ENCODE measurements at places on chromosomes 3 and 15.

DNA sequence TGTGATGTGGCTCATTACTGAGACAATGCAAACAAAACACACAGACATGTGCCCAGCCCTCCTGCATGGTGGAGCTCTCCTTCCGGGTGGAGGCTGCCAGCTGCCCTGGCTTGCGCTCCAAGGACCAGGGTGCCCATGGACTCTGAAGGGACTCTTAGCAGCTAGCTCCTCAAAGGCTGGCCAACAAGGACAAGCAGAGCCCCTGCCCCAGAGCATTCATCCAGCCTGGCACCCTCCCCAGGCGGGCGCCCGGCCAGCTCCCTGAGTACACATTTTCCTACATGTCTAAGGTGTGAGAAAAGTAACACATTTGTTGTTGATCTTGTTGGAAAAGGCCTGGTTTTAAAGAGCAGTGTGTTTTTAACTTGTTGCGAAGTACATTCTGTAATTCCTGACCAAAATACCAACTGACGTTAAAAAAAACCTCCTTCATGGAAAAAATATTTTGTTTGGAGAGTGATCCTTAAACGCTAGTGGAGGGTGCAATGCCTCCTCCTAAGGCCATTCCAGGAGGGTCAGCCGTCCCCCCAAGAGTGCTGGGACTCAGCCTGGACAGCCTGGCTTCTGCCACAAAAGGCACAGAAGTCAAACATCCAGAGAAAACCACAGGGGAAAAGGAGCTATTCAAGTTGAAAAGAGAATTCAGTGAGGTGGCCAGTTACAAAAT lies 86.9 kb downstream of the KLF15 start:
- no peak for DNase-seq

GRCh38 chr15:92681141-92681631 lies 25.6 kb upstream of the FAM174B start:
- DNase-seq = no peak

DNA sequence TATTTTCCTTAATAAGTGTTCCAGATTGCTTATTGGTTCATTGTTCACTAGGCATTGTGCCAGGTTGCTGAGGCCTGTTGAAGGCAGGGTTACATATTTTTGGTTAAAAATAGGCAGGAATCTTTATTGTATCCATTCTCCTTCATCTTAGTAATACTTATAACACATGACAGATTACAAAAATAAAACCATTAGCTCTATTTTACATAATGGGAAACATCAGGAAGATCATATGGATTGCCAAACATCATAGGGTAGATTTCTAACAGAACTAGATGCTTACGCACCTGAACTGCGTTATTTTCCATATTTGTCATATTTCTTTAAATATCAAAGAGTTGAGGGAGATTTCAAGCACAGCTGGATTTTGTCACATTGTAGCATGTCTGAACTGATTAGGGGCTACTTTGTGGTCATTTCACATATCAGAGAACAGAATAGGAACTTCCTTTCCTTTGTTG lies 462.9 kb upstream of the SGO1 start:
- DNase-seq = no peak

DNA sequence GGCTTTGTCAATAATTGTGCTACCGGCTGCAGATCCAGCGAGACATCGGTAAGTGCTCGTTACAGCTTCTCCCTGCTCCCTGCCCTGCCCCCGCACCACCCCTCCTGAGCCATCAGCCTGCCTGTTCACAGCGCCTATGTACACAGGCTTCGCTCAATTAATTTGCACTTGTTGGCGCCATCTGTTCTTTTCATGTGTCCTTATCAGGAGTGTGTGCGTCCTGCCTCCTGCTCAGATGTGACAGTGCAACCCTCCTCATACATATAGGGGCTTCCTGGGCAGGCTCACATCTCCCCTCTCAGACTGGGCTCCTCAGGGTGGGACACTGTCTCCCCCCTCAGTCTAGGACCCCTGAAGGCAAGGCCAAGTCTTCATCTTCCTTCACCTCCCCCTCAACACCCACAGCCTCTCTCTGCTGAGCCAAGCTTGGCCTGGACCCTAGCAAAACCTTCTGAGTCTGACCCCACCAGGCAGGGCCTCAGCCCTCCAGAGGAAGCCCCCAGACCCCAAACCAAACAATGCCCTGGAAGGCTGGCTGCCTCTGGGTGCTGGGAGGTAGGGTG lies 54.9 kb downstream of the CYP11A1 start:
- DNase-seq = no peak

DNA sequence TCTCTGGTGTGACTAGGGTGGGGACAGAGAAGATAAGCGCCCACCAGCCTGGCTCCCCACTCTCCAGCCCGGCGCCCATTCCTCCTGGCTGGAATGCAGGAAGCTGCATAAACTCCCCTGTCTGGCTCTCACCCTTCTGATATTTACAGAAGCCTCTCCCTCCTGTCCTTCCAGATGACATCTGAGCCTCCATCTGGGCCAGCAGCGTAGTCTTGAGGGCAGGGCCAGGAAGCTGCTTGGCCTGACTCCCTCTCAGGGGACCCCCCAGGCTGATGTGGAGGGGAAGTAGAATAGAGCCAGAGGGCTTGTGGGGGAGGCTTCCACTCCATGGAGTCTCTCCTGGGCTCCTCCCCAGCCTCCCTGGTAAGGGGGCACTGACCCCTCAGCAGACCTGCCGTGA lies 49.9 kb downstream of the LINGO1 start:
- no peak for DNase-seq

GRCh38 chr3:142647856-142648255 lies 51.7 kb downstream of the PLS1 start:
- no peak for DNase-seq

DNA sequence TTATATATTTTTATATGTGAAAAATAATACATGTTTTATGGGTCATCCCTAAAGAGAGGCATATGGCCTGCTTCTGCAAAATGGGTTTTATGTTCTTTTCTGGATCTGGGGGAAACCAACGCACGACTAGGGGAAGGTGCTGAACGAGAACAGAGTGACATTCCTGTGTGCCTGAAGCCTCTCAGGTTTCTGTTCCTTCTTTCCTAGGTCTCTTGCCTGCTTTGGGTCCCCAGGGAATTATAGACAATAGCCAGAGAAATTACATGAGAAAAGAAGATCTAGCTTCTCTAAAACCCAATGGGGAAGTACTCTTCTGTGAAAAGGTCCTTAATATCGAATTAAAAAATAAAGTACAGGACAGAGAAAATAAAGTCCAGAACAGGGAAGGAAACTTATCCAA lies 66.5 kb downstream of the IGSF11 start:
- no peak for DNase-seq

- no peak for DNase-seq
These were observed 57.4 kb downstream of the TIPARP start for GRCh38 chr3:156731813-156732212.

DNA sequence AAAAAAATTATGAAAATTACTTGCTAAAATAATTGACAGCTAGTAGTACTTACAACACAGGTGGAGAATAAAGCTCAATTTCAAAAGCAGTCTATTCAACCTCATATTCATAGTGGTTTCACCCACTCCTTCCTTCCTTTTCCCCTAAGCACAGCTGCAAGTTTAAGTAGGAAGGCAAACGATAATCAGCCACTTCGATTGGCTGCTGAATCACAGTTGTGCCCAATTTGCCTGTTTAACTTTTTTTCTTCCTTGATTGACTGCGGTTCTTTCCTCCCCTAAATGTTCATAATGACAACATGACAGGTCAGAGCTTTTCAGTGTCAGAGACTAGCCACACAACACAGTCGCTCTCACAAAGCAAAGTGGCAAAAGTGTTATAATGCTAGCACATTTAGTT lies 468.0 kb upstream of the GBE1 start:
- DNase-seq = no peak

- DNase-seq = no peak
These were observed 120.9 kb downstream of the ATP10A start for GRCh38 chr15:25742041-25742730.

- DNase-seq = no peak
These were observed 742 bp downstream of the CAMKV start for GRCh38 chr3:49868862-49869466.

GRCh38 chr3:158683230-158683962 lies 10.9 kb upstream of the LXN start:
- no peak for DNase-seq

DNA sequence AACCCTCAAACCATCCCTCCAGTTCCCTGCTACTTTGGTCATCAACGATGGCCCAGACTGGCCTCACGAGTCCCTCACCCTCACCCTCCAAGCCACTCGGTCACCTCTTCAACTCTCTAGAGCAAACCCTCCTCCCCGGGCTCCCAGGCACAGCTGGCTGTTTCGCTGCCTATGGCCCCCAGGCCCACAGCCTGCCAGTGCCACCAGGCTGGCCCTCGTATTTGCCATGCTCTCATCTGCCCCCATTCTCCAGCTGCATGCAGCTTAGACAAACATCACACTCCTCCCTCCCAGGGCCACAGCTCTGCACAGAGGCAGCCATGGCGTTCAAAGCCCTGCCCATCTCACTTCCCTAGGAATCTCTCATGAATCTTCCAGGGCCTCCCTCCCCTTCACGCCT lies 13.8 kb downstream of the RAB43 start:
- no peak for DNase-seq

GRCh38 chr15:43370310-43370974 lies 401 bp downstream of the ZSCAN29 start:
- DNase-seq = peak; percentile 11

- DNase-seq = no peak
These were observed 9.2 kb downstream of the PTX3 start for GRCh38 chr3:157445857-157446256.

DNA sequence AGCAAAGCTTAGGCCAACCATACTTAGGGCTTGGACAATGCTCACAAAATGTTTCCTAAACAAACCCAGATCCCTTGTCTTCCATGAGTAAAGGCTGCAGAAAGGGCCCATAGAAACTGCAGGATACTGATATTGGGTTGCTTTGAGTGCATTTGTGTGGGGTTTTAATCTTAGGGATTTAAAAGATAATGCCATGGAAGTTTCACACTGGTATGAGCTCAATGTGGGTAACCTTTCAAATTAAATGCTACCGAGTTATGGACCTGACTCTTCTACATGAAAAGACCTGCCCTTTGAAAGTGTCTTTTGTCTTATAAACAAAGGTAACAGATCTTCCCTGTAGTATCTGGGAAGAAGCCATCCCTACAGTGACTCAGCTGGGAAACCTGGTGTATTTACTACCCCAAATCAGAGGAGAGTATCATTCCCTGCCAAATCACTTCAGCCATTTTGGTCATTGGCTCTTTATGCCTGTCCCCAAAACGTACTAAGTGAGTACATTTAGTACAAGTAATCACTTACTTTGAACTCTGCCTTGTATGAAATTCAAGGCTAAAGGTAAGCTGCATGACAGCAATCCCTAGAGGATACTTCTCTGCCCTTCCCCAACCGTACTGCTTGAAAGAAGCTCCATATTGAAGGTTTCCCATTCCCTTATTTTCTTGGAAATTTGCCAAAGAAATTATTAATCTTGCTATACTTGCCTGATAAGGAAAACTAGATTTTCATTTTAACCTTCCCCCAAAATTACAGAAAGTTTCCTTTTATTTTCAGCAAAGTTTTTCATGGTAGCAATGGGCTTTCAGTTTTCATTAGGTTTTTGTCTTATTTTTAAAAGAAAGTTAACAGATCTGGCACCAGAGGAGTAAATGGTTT lies 7.2 kb downstream of the TM4SF1 start:
- no peak for DNase-seq

DNA sequence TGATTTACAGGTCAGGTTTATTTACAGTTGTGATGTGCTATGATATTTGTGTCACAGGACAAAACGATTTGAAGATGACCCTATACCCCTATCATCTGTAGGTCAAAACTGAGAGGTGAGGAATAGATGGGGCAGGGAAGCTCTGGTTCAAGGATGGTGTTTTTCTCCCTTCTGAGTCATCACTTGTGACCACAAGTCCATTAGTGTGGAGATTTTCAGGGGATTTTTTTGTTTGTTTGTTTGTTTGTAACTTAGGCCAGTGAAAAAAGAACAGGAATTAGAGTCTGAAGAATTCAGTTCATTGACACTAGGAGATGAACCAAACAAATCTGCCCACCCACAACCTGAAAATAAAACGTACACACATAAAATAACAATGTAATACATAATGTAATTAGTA lies 62.7 kb upstream of the FAM98B start:
- DNase-seq = no peak

GRCh38 chr15:78204351-78205309 lies 29.7 kb downstream of the ACSBG1 start:
- peak; percentile 7 for DNase-seq

GRCh38 chr3:115804713-115805119 lies 181.4 kb downstream of the GAP43 start:
- DNase-seq = no peak

- DNase-seq = no peak
These were observed 39.2 kb downstream of the DUT start for GRCh38 chr15:48370460-48370859.

DNA sequence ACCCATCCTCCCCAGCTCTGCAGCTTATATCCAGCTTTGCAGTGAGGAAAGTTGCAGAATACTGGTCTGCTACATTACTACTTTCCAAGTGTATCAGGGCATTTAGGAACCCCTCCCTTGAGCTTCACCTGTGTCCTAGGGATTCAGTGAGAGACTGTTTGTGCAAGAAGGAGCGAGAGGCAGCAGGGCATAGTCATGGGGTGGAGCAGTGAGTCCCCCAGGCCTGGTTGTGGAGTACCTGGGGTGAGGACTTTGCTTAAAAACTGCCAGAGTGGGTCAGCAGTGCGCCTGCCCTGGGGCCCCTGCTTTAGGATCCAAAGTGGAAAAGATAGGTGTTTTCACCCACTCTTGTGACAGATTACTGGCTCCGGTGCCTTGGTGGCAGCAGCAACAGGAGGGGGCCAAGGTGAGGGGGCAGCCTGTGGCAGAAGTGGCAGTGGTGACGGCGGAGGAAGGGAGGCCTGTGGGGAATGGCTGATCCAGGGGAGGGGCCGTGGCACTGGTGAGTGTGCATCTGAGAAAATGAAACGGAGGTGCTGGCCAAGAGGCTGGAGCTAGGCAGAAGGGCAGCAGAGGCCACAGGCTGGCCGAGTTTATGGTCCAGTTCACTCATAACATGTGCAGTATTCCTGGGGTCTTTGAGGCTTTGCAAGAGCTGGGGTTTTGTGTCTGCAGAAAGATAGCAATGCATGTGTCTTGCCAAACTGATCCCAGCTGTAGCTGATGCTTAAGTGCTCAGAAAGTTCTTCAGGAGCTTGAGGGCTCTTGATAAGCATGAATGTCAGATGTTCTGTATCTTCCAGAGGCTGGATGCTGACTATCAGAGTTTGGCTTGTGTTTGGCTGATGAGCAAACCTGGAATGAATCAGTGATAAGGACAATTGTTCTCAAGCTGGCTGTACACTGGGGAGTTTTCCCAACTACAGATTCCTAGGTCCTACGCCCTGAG lies 43.4 kb downstream of the GOLGA6A start:
- DNase-seq = no peak

GRCh38 chr3:103006526-103007183 lies 571.8 kb downstream of the ZPLD1 start:
- no peak for DNase-seq

- no peak for DNase-seq
These were observed 154.1 kb downstream of the LIPC start for GRCh38 chr15:58585693-58586443.
